Anterior cingulate cortex (tissue), 58 donors: ENCODE measurements at places on chromosomes 13 and 19.

DNA sequence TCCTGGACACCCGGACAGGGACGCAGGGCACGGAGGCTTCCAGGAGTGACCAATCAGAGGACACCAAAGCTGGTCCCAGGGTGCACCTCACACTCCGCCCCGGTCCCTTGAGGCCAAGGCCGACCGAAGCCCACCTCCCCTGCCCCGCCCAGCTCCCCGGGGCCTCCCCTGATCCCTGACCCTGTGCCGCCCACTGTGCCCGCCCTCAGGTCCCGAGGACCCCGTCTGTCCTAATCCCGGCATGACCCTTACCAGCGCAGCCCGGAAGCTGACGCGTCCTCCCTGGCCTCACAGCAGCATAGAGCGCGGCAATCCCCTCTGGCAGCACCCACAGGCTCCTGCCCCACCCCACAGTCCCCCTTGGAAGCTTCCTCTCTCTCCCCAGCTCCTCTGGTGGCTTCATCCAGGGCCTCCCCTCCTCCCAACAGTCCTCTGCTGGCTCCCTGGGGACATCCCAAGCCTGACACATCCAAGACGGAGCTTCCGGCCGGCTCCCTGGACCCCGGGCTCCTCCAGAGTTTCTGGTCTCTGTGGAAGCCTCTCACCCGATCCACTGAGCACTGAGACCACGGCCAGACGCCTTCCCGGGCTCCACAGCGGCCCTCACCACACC lies 7.4 kb upstream of the CDC34 start:
- DNase-seq, result no peak

DNA sequence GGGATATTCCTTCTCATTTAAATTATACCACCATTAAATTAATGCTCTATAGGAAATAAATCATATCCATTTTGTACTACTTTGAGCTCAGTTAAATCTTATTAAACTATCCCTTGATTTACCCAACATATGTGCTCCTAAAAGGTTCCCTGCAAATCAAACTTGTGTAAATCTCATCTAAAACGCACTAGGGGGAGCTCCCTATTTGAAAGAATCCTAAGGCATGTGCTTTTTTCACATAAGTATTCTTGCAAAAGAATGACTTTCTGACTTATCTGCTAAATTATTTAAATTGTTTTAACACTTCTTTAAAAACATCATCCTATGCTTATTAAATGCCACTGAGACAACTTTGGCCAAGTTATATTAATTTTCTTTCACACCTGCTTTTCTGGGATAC lies 7.9 kb downstream of the INTS6 start:
- DNase-seq, result no peak

GRCh38 chr13:102089177-102089576 lies 312.7 kb downstream of the FGF14 start:
- no peak for DNase-seq

DNA sequence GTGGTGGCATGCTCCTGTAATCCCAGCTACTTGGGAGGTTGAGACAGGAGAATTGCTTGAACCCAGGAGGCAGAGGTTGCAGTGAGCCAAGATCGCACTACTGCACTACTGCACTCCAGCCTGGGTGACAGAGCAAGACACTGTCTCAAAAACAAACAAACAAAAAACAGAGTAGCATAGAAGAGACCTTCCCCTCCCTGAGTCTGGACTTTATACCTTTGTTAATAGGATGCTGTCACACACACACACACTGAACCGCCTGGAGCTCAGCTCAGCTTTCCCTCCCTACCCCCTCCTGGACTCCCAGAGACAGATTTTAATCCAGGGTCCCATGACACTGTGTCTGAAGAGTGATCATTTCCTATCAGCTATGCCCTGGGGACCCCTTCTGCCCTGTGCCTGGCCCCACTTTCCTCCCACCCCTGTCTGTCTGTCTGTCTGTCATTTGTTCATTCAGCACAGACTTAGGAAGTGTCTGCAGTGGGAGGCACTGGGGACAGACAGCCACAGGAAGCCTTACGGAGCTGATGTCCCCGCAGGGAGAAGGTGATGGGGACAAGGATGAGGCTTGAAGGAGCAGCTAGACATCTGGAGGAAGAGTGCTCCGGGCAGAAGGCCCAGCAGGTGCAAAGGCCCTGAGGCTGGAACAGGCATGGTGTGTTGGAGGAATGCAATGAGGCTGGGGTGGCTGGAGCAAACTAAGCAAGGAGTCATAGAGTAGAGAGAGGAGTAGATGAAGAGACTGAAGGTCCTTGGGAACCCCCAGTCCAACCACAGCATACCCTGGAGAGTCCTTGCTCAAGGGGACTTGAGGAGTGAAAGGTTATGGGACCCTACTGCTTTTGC lies 4.9 kb downstream of the CERS4 start:
- no peak for DNase-seq

DNA sequence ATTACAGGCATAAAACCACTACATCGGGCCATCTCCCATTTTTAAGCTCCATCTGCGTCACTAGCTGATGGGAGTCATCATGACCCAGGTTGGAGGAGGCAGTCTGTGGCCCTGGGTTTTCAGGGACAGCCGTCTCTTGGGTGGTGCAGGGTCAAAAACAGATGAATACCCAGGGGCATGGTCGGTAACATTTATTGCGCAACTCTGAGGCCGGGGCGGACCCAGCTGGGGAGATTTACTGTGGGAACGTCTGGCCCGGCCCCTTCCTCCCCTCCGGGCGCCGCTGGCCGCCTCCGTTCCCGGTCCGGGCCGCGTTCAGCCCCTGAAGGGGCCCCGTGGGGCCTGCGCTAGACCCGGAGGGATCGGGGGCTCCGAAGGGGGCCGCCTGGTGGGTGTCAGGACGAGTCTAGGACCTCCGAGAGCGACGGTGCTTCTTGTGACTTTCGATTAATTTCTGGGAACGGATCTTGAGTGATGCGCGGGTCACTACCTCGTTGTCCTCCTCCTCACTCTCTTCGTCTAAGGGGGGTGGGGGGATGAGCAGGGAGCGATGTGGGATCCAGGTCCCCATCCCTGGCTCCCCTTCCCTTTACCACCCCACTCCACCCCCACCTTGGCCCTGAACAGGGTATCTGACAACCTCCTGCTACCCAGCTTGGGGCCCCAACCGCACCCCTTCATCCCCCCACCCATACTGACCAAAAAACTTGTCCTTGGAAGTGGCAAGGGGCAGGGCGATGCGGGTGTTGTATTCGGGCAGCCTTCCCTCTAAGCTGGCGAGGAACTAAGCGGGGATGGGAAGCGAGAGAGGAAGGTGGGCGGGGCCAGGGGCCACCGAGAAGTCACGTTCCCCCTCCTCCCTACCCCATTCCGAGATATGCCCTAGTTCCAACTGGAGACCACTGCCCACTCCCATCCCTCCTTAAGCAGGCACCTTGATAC lies 1.6 kb upstream of the RGL3 start:
- peak; percentile 7 for DNase-seq

- DNase-seq, result no peak
Measured at GRCh38 chr13:50348371-50348770, 333.1 kb downstream of the KCNRG start.

GRCh38 chr13:112748947-112749735 lies 59.3 kb downstream of the ATP11A start:
- no peak for DNase-seq

GRCh38 chr13:97257800-97258799 lies 36.0 kb downstream of the MBNL2 start:
- DNase-seq, result no peak

DNA sequence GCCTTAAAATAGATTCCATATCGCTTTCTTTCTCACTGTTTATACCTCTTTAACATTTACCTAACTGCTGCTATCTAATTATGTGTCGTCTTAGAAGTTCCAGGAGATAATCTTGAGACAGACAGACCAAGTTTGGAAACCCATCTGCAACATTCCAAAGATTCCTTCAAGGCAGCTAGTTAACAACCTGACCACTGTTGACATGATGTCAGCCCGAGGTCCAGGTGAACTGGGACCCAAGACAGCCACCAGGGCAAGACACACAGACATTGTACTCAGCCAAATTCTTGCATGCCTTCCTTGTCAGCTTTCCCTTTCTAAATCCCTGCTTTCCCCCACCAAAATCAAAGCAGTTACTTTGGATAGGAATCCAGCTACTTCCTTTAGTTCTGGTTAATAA lies 1476.5 kb upstream of the PRR20A start:
- no peak for DNase-seq

GRCh38 chr13:114130837-114131582 lies 1.4 kb downstream of the RASA3 start:
- DNase-seq, result no peak

DNA sequence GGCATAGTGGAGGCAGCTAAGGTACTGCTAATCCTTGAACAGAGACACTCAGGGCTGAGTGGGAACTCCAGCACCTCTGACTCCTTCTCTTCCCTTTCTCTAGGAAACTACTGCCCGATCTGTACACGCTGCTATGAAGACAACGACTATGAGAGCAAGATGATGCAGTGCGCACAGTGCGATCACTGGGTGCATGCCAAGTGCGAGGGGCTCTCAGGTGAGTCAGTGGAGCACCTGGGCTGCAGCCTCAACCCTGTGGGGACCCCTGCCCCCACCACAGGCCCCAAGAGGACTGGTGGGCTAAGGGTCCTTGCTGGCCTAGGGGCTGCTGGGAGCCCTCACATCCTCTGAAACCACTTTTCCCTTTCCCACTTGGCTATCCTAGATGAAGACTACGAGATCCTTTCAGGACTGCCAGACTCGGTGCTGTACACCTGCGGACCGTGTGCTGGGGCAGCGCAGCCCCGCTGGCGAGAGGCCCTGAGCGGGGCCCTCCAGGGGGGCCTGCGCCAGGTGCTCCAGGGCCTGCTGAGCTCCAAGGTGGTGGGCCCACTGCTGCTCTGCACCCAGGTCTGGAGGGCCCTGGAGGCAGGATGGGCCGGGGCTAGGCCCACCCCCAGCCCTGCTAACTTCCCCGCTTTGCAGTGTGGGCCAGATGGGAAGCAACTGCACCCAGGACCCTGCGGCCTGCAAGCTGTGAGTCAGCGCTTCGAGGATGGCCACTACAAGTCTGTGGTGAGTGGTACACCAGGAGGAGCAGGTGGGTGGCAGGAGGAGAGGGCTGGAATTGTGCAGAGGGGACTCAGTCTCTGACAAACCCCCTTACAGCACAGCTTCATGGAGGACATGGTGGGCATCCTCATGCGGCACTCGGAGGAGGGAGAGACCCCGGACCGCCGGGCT lies 9.5 kb downstream of the KMT2B start:
- no peak for DNase-seq

- DNase-seq, result no peak
Measured at GRCh38 chr13:112185466-112185865, 118.5 kb downstream of the SOX1 start.

DNA sequence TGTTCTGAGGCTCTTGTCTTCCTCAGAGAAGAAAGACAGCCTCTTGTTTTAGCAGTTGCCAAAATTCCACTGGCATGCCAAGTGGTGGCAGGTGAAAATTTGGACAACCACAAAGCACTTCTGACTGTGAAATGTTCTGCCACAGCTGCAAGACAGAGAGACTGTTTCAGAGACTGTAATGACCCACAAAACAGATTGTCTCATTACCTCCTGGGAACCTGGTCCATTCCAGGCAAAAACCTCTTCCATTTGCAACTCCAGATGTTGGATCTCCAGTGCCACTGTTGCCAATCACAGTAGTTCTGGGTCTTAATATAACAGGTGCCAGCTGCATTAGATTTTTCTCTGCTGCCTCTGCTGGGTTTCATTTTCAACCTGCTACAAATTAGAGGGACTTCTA lies 911.5 kb downstream of the UQCRFS1 start:
- DNase-seq, result no peak

- no peak for DNase-seq
Measured at GRCh38 chr13:24263632-24264031, 45.7 kb upstream of the C1QTNF9 start.

- DNase-seq, result no peak
Measured at GRCh38 chr13:75151081-75151643, 330.8 kb downstream of the TBC1D4 start.

- DNase-seq, result no peak
Measured at GRCh38 chr19:3457528-3458228, 22.6 kb downstream of the SMIM24 start.

DNA sequence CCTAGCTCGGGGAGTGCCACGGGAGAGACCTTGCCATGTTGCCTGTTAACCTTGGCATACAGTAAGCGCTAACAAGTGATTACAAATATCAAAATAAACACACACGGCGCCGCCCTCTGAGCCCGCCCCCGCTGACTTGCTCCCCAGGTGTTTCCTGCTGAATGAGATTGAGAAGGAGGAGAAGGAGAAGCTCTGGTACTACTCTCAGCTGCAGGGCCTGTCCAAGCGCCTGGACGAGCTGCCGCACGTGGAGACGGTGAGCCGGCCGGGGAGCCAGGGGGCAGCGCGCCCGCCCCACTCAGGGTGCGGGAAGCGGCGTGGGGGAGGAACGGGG lies 5.0 kb downstream of the APC2 start:
- no peak for DNase-seq

- no peak for DNase-seq
Measured at GRCh38 chr13:84136582-84136981, 254.3 kb upstream of the SLITRK1 start.

GRCh38 chr19:41328157-41328841 lies 18.3 kb downstream of the CCDC97 start:
- DNase-seq, result no peak

DNA sequence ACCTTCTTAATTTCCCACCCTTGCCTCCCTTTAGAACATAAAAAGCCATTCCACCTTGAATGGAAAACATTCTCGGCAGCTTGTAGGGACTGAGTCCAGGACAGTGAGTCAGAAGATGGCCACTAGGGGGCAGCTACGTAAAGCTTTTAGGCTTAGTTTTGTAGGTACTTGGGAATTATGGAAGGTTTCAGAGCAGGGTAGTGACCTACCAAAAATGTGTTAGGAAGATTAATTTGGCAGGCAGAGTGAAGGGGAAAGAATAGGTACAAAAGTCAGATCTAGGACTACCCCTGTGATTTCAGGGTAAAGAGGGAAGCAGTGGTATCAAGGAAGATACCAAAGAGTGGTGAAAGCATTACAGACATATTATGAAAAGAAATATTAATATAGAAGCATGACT lies 198.4 kb downstream of the NDFIP2 start:
- DNase-seq, result peak; percentile 6

DNA sequence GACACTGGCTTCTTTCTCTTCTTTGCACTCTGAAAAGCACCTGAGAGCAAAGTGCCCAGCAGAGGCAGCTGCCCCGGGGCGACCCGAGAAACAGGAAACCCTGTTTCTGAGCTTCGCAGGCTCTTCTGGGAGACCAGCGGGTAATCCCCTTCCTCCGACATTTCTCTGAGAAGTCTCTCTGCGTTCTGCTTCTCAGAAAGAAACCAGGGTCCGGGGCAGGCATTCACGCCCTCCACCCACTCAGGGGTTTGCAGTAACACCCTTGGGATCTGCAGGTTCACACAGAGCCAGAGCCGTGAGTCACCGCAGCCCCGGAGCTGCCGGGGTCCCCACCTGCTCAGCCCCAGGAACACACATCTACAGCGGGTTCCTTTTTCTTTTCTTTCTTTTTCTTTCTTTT lies 86.0 kb downstream of the GADD45B start:
- DNase-seq, result no peak

- no peak for DNase-seq
Measured at GRCh38 chr19:5152013-5152763, 183.3 kb downstream of the KDM4B start.

GRCh38 chr13:29111446-29111845 lies 291.3 kb downstream of the MTUS2 start:
- no peak for DNase-seq
